ENCODE measurements at places on chromosomes 6 and 20.
A peak's percentile ranks its signal among the peaks of the same experiment; 100 is the strongest.

GRCh38 chr20:60586269-60587050 lies 628.2 kb downstream of the CDH26 start:
- no peak for DNase-seq

- no peak for DNase-seq
Measured at GRCh38 chr6:92166666-92167065, 1252.7 kb downstream of the EPHA7 start.

GRCh38 chr6:39226639-39227329 lies 2.5 kb downstream of the KCNK5 start:
- DNase-seq: no peak

GRCh38 chr20:14406495-14406894 lies 69.1 kb upstream of the FLRT3 start:
- DNase-seq: peak; percentile 73

DNA sequence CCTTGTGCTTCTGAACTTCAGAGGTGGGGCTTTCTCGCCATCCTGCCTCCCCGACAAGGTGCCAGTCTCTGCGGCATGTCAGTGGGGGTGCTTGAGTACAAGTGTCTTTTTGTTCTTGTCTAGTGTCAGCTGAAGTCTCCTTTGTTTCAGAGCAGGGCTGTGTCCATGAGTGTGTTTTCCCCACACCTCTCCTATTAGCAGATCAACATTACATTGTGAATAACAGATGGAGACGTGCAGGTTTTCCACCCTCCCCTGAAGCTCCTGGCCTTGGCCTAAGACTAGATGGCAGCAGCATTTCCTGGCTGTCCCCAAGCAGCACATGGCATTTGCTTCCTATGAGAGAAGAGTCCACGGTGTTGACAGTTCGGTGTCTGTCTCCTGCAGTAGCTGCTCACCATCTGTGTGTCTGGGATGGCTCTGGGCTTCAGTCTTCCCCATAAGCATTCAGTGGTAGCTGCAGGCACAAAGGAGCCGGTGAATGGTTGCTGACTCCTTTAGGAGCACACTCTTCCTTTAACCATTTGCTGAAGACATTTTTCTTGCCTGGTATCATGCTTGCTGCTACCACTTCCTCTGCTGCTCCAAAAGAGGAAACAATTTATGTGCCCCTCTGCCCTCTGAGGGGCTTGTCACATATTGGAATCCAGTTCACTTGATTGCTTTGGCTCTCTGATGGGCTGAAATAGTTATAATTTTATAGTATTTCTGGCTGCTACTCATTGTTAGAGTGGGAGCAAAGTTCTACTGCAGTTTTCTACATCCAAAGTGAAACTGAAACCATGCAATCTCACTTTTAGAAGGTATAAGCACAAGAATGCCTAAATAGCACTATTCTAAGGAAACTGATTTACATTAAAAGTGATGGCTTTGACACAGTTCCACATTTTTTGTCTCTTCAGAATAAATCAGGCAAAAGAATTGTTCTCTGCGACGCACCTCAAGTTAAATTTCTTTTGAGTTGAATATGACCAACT lies 913.0 kb downstream of the C6orf118 start:
- DNase-seq: peak; percentile 1

- DNase-seq: peak; percentile 62
Measured at GRCh38 chr6:53728570-53729194, 63.1 kb upstream of the KLHL31 start.

GRCh38 chr20:63837479-63837878 lies 6.4 kb upstream of the ZBTB46 start:
- DNase-seq: no peak

DNA sequence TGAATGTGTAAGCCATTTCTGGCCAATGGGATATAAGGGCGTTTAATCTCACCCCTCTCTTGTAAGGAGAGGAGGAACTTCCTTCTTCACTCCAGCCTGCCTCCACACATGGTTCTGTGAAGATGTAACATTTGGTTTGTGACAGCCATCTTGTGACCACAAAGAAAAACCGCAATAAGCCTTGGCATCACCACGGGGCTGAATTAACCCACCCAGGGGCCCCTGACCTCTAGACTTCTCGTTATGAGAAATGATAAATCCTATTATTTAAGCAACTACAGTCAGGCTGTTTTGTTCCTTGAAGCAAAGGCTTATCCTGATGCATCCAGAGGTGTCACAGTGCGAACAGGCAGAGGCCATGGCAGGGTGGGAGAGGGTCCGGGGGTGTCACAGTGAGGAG lies 139.7 kb downstream of the CDC5L start:
- DNase-seq: no peak
